Transverse colon (tissue), 4 donors: ENCODE measurements at places on chromosomes 11 and 22. TPM values are rescaled to one million over a fixed set of nuclear protein-coding genes. Genes with fewer than 3 reads are reported as not detected.

DNA sequence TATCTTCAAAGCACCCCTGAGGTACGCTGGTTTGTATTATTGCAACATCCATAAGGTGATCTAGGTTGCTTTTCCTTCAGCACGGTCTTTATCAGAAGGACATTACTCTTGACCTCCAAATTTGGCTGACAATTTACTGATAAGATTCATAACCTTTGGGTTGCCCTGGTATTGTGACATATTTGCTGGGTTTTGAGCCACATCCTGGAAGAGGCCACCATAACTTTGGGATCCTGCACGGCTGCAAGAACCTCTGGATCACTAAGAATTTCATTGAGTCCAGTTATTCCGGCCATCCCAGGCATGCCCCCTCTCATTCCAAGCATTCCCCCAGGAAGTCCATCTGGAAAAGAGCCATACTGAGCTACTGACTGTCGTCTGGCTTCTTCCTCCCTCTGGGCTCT, 6.5 kb upstream of the PLET1 start:
- no peaks in the 10 kb centered on the region for H3K4me1 ChIP-seq
- no peak overlapping the region for H3K27ac ChIP-seq
- H3K4me3 ChIP-seq, result no peak overlapping the region
- DNase-seq, result no peak
- H3K36me3 ChIP-seq, result no peaks in the 10 kb centered on the region

- no peak for DNase-seq
- H3K4me3 ChIP-seq, result no peak overlapping the region
- peaks cover 26% of the 10 kb centered on the region for H3K4me1 ChIP-seq
- H3K27me3 ChIP-seq, result no peaks in the 10 kb centered on the region
- no peak overlapping the region for H3K27ac ChIP-seq
These were observed 6.5 kb downstream of the PACS1 start for GRCh38 chr11:66076561-66076960.

- no peak overlapping the region for H3K4me3 ChIP-seq
- H3K4me1 ChIP-seq, result no peaks in the 10 kb centered on the region
- no peak overlapping the region for H3K27ac ChIP-seq
- H3K36me3 ChIP-seq, result no peaks in the 10 kb centered on the region
These were observed 196.5 kb upstream of the PGR start for GRCh38 chr11:101326141-101326540.

GRCh38 chr22:24823787-24824186, 17.8 kb downstream of the SGSM1 start:
- H3K27ac ChIP-seq, result no peak overlapping the region
- H3K4me1 ChIP-seq, result peaks cover 29% of the 10 kb centered on the region
- H3K27me3 ChIP-seq, result no peaks in the 10 kb centered on the region
- no peaks in the 10 kb centered on the region for H3K36me3 ChIP-seq
- no peak for DNase-seq

DNA sequence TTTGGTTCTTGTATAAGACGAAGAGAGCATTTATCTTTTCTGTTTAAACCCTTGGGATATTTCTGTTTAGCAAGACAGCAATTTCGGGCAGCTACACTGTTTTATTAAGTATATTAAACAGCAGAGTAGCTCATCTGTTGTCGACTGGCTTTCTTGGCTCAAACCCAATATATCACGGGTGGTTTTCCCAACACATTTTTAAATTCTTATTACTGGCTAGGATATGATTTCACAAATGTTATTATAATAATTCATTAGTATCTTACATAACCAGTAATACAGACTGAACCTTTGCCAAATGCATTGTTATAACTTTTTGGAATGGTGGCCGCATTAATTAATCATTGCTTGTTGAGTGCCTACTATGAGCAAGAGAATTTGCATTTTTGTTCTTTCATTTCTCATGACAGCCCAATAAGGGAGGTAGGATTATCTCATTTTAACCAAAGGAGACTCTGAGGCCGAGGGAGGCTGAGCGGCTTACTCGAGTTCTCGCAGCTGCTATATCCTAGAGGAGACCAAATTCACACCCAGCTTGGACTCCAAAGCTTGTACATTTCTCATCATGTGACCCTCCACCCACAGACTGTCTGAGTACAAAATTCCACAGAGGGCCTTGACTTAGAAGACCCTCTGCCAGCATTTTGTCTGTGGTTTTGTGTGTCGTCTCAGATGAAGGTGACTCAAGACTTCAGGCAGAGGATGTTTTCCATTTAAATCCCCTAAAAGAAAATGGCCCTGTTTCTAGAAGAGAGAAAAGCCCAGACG, 304.9 kb downstream of the NTM start:
- no peak for DNase-seq
- peaks cover 4% of the 10 kb centered on the region for H3K4me1 ChIP-seq
- no peak overlapping the region for H3K4me3 ChIP-seq
- H3K27ac ChIP-seq, result no peak overlapping the region
- H3K27me3 ChIP-seq, result no peaks in the 10 kb centered on the region

DNA sequence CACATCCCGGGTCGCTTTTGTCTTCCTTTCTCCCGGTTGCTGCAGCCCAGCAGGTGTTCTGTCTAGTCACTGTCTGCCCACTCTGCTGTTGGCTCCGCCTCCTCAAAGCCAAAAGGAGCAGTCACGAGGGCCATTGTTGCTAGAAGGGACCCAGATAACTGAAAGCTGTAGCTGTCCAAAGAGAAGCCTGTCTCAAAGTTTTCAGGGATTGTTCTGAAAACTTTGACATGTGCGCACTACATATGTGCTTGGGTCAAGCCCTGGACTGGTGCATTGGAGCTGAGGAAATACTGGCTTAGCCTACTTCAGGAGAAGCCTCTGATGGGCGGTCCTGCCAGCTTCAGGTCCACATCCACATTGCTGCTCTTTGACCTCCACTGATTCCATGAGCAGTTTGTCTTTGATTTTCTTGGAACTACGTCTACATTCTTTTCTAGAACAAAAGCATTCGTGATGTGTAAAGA, 8.8 kb upstream of the OR2AT4 start:
- H3K27me3 ChIP-seq, result peaks cover 5% of the 10 kb centered on the region
- no peak for DNase-seq
- no peak overlapping the region for H3K27ac ChIP-seq
- no peaks in the 10 kb centered on the region for H3K36me3 ChIP-seq

- H3K36me3 ChIP-seq, result no peaks in the 10 kb centered on the region
- H3K27ac ChIP-seq, result no peak overlapping the region
- no peaks in the 10 kb centered on the region for H3K4me1 ChIP-seq
- H3K4me3 ChIP-seq, result no peak overlapping the region
- no peaks in the 10 kb centered on the region for H3K27me3 ChIP-seq
These were observed 51.6 kb downstream of the RRM1 start for GRCh38 chr11:4146070-4146771.

DNA sequence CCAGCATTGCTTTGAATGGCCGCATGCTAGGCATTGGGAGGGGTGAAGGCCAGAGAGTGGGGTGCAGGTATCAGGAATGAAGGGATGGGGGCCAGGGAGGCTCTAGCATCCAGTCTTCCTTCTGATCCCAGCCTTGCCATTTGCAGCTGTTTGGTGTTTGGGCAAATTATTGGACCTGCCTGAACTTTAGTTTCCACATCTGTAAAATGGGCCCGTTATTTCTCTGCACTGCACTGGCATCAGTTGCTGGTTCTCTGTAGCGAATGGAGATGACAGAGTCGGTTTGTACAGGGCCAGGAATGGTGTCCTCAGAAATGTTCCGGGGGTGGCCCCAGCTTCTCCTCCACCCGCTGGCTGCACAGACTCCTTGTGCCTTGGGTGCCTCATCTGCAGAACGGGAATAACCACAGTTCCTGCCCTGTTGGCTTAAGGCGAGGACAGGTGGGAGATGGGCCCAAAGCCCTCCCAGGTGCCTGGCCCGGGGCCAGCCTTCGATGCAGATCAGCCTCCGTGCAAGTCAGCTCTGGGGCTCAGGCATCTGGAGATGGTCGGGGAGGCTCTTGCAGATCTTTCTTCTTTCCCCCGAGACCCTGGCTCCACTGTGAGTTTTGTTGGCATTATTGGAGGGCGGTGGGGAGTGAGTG, 51.4 kb upstream of the SMIM38 start:
- H3K4me3 ChIP-seq, result no peak overlapping the region
- peaks cover 4% of the 10 kb centered on the region for H3K4me1 ChIP-seq
- no peak for DNase-seq
- no peaks in the 10 kb centered on the region for H3K36me3 ChIP-seq

DNA sequence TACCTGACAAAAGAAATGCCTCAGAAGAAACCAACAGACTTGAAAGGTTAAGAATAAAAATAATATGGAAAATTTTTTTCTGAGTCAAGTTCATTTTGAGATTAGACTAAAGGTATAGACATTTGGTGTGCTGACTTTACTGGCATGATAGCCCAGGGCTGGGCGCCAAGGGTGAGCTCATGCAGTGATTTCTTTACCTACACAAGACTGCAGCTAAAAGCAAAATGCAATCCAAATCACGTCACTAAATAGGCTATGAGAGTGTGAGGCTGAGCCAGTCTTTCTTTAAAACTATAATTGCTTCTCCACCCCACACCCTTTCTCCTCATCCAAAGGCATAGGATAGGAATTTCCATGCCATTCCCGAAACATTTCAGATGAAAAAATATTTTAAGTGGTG, 196.5 kb downstream of the FAM76B start:
- no peak overlapping the region for H3K27ac ChIP-seq
- H3K4me1 ChIP-seq, result no peaks in the 10 kb centered on the region
- no peak overlapping the region for H3K4me3 ChIP-seq
- H3K36me3 ChIP-seq, result no peaks in the 10 kb centered on the region

DNA sequence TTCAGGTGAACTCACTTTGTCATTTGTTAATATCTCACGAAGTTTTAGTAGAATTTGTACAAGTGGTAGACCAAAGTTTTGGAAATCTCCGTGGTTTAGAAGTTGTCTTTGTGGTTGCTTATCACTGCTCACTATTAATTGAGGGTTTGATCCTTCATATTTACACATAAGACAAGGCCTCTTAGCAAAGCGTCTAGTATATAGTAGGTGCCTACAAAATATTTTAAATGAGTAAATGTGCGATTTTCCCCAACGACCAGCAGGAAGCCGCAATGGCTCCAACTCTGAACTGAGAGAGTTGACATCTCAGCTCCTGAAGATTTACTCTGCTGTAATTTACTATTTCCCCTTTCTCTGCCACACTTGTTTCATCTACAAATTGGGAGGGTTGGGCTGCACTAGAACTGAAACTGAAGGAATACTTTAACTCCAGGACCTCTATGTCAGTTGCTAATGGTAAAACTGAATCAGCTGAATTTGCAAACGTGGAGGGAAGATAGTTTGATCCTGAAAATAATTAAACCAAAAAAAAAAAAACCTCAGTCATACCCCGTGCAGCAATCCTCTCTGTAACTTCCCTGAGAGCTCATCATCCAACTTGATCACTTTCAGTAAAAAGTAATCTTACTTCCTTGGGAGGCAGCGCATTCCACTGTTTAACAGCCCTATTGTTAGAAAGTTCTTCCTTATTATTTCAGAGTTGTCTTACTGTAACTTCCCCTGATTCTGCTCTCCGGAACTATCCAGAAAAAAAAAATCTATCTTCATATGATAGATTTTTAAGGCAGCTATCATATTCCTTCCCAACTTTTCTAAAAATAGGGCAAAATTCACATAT, 1.3 kb upstream of the SBF2 start:
- DNase-seq, result no peak
- H3K4me1 ChIP-seq, result peaks cover 10% of the 10 kb centered on the region
- no peaks in the 10 kb centered on the region for H3K27me3 ChIP-seq
- peak overlapping the region; percentile 95 for H3K27ac ChIP-seq

CCDC116 gene
- total RNA-seq, result not detected

NNMT gene
- total RNA-seq, result 178 TPM

GRCh38 chr11:115241899-115242298, 262.3 kb downstream of the CADM1 start:
- no peaks in the 10 kb centered on the region for H3K4me1 ChIP-seq
- no peaks in the 10 kb centered on the region for H3K36me3 ChIP-seq
- no peak overlapping the region for H3K4me3 ChIP-seq
- DNase-seq, result no peak
- no peaks in the 10 kb centered on the region for H3K27me3 ChIP-seq

CCDC188 gene
- not detected for total RNA-seq
